Astrocyte of the spinal cord (primary cell): ENCODE measurements at places on chromosomes 13 and 19.

- no peak for DNase-seq
Observed at GRCh38 chr19:32268381-32268780, 77.0 kb upstream of the ZNF507 start.

DNA sequence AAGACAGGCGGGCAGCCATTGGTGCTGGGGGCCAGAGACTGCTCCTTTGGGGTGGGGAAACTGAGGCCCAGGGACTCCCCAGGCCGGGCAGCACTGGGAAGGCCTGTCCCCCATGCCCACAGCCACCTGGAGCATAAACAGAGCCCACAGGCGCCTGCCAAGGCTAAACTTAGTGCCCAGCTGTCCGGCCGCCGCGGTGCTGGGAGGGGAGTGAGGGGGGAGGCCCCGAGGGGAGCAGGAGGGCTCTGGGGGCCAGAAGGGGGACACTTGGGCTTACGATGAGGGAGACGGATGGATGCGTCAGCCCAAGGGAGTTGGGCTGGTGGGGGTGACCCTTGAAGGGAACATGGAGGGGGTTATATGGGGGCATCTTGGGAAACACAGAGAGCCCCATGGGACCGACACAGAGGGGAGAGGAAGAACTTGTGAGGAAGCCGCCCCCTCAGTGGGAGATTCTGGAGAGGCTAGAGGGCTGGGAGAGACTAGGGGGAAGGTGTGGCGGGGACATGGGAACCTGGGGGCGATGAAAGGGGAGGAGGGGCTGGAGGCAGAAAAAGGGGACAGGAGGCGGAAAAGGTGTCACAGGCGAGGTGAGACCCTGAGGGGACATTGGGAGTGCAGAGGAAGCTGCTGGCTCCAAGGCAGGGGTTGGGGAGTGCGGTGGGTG is 2.2 kb downstream of the CERS1 start:
- DNase-seq, result no peak

GRCh38 chr13:92224052-92224821 is 825.8 kb downstream of the GPC5 start:
- DNase-seq, result peak; percentile 95

GRCh38 chr19:2841855-2842574 is 740 bp downstream of the ZNF555 start:
- DNase-seq, result no peak

DNA sequence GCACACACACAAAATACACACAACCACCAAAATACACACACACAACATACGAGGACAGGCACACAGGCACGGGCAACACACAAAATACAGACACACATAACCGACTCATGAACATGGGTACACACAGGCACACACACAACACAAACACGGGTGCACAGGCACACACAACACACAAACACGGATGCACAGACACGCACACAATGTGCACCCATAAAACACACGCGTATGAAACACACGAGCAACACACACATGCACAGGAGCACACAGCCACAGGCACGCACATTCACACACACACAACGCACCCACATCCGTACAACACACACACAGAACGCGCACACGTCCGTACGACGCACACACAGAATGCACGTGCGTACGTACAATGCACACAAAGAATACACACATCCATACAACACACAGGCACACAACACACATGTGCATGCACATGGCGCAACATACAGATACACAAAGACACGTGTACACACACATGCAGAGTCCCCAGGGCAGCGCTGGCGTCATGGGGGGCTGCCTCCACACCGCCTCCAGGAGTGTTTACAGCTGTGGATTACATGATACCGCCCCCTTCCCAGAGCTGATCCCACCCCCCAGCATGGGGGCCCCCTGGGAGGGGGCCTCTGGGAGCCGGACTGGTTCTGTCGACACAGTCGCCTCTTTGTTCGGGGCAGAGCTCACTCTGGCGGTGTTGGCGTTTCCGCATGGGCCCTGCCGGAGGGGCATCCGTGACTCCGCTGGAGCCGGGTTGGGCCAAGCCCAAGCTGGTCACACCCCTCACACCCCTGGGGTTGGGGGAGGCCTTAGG is 2.9 kb downstream of the SBNO2 start:
- no peak for DNase-seq

DNA sequence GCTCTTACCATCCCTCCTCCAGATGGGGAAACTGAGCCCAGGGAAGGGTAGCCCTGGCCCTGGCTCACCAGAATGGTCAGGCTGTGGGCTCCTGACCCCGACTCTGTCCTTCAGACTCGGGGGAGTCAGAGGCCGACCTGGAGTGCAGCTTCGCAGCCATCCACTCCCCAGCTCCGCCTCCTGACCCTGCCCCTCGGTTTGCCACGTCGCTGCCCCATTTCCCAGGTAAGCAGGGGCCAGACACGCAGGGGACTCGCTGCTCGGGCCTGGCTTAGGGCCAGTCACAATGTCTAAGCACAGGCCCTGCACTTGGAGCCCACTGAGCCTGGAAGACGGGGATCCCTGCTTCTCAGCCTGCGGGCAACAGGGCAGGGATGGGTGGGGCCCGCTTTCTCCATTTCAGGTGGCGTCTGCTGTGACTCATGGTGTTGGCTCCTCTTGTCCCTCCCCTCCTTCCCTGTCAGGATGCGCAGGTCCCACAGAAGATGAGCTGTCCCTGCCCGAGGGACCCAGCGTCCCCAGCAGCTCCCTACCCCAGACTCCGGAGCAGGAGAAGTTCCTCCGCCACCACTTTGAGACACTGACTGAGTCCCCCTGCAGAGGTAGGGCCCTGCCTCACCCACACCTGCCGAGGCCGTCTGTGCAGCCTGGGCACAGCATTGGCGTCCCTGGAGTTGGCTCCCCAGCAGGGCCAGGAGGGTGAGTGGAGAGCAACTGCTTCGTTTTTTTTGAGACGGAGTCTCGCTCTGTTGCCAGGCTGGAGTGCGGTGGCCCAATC is 9.2 kb upstream of the OVOL3 start:
- DNase-seq, result no peak
